ENCODE measurements at places on chromosomes 7 and 10.
A peak's percentile ranks its signal among the peaks of the same experiment; 100 is the strongest.

GRCh38 chr10:106836933-106837663, 327.4 kb downstream of the SORCS1 start:
- no peak for DNase-seq

GRCh38 chr10:124035928-124036558, 57.4 kb downstream of the CHST15 start:
- no peak for DNase-seq

GRCh38 chr10:75717126-75717916, 285.9 kb downstream of the LRMDA start:
- no peak for DNase-seq

- no peak for DNase-seq
These were observed 418.1 kb downstream of the GFRA1 start for GRCh38 chr10:115854740-115855435.

GRCh38 chr10:100970076-100970913, 991 bp downstream of the SEMA4G start:
- no peak for DNase-seq

GRCh38 chr10:404346-404745, 269.1 kb downstream of the ZMYND11 start:
- DNase-seq, result no peak

- no peak for DNase-seq
These were observed 27.5 kb upstream of the CCNY start for GRCh38 chr10:35308809-35309208.

DNA sequence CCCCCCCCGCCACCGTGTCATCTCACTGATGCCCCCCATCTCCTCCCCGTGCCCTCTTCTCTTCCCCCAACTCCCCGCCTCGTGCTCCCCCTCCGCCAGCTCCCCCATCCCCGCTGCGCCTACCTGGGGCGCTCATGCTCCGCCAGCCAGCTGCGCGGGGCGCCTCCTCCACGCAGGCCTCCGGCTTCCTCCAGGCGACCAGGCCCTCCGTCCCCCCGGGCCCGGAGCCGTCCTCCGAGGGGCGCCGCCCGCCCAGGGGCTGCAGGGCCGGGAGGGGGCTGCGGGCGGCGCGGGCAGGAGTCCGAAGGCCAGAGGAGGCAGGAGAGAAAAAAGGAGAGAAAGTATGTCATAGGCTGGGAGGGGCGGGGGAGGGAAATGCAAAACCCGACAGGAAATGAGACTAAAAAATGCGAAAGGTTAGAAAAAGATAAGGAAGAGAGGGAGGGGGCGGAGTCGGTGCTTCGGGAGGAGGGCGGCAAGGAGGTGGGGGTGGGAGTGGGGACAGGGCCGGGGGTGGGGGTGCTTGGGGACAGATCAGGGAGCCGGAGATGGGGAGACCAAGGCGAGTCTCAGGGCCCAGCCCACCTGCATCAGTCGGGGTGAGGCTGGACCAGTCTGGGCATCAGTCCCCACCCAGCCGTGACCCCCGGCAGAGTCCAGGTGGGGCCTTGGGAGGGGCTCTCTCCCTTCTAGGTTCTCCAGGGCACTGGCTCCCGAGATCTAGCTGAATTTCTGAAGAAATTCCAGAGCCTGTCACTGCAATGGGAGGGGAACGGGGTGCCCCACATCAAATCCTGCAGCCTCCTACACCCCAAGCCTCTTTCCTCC, at the start of gene CARD11:
Gene CARD11, minus strand, starts transcription at position 324 of the 828 bp plus-strand sequence. CDS start 85,361 bp downstream, outside the sequence.
- DNase-seq, result no peak

DNA sequence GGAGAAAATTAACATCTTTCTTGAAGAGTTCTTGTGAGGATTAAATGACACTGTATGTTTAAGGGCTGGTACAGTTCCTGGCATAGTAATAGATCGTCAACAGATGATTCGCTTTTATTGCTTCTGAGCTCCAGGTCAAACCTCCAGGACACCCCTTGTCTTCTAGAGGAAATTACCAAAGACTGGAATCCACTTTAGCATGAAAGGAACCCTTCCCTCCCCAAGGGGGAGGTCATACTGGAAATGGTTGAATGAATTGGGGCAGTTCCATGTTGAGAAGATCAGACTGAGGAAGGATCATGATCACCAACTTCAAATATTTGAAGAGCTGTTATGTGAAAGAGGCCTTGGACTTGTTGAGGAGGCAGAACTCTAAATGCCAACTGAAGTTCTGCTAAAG, 8.9 kb downstream of the NFE2L3 start:
- DNase-seq, result no peak

- DNase-seq, result no peak
These were observed 208.5 kb downstream of the PTEN start for GRCh38 chr10:88071879-88072278.

DNA sequence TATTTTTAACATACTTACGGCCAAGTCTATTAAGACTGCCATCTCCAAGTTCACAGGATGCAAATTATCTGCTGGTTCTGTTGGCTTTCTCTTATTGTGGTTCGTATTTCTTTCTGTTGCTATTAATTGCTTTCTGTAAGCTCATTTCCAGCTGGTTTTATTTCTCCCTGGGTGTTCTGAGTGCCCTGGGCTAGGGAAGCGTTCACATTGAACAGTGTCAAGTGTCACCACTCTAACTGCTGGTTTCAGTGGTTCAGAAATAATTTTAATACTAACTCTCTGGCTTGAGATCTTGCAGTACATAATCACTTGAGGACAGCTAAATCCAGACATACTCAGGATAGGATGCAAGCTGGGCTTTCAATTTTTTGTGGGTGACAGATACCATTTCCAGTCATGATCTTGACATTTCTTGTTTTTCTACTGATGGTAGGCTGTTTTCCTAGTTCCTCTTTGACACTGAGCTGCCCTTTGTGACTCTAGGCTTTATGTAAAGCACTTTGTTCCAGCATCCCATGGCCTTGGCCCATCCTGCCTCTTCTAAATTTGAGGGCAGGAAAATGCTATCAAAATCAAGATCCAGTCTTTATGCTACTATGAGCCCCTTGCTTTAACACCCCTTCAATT, 117.6 kb downstream of the SNX13 start:
- no peak for DNase-seq

DNA sequence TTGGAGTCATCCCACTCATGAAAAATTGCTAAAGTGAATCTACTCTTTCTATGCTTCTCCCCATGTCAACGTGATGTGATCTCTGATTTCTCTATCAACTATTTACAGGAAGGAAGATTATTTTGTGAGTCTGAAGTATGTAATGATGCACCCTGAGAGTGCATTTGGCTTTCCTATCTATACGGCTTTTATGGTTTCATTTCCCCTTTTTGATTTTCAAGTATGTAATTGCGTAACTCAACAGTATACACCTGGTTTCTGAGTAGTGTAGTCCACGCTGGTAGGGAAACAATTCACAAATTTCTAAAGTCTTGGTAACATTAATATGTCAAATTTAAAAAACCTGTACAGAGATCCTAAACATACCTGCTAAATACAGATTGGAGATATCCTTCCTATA, 194.7 kb upstream of the SEMA3A start:
- no peak for DNase-seq

DNA sequence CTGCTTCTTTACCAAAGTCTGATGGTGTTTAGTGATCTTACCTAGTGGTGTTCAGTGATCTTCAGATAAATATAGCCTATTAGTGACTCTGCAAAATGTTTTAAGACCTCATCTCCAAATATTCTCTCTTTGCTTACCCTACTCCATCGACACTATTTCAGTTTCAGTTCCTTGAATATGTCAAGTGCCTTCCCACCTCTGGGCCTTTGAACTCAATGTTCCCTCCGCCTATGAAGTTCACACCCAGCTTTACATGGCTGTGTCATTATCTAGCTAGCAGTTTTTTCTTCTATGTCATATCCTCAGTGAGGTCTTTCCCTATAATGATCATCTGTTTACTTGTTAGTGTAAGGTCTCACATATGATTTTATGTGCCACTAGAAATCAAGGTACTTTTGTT, 322.6 kb downstream of the DGKB start:
- no peak for DNase-seq

DNA sequence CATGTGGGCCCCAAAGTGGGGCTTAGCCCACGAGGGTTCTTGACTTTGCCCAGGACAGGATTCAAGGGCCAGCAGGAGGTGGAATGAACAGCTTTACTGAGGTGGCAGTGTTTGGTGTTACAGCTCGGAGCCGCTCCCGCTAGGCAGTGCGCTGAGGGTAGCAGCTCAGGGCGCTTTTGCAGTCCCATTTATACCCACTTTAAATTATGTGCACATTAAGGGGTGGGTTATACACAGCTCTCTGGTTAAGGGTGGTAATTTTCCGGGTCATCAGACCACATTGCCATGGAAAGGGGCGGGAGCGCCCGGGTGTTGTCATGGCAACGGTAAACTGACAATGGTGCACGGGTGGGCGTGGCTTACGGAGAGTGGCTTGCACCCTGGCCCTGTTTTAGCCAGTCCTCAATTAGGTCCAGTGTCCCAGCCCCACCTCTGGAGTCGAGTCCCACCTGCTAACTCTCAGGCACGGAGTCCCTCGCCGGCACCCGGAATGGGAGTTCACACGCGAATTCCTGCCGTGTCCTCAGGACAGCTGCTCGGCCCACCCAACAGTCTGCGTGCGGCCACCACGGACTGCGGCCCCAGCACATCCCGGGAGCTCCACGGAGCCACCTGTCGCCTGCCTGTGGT, 58.2 kb upstream of the PDGFA start:
- no peak for DNase-seq

- DNase-seq, result no peak
These were observed 78.0 kb upstream of the DYNC1I1 start for GRCh38 chr7:95694334-95694733.

DNA sequence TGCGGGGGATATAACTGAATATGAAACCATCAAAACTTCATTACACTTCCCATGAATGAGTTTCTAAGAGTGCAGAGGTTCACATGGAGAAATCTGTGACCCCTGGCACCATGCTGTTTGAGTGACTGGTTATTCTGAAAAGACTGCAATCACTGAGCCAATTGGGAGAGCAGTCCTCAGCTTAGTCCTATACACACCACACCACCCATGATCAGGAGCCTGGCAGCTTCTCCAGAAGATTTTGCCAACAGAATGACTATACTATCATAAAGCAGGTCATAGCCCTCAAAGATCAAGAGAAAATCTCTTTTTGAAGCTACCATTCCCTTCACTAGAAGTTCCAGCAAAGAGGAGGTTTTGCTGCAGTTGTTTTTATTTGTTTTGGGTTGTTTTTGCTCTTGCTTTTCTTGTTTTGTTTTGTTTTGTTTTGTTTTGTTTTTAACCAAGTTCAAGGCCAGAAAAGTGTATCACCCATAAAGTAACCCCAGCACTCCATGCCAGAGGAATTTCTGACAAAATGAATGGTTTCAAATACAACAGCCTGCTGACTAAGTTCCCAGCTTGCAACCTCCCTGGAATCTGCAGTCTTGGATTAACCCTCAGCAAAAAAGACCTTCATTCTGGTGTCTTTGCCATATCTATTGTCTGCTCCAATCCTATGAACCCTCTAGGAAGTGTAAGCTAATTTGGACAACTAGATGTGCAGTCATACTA, 19.7 kb upstream of the HGF start:
- no peak for DNase-seq

- no peak for DNase-seq
These were observed 139.4 kb upstream of the AKR1E2 start for GRCh38 chr10:4686644-4686996.

DNA sequence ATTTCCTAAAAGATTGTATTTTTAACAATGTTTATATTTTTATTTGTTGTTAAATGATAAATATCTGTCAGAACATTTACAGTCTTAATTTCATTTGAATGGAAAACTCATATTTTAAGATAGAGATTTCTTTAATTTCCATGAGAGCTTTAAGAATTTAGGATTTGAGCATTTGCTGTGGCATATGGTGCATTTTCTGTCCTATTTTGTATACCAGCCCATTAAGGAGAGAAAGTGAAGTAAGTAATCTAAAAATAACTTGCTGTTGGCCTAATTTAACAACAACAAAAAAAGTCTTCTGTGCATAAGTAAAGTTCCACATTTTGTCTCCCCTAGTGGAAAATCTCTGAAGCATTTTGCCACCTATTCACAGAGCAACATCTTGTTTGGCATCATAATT, 190.9 kb upstream of the PPP1R3A start:
- DNase-seq, result no peak

DNA sequence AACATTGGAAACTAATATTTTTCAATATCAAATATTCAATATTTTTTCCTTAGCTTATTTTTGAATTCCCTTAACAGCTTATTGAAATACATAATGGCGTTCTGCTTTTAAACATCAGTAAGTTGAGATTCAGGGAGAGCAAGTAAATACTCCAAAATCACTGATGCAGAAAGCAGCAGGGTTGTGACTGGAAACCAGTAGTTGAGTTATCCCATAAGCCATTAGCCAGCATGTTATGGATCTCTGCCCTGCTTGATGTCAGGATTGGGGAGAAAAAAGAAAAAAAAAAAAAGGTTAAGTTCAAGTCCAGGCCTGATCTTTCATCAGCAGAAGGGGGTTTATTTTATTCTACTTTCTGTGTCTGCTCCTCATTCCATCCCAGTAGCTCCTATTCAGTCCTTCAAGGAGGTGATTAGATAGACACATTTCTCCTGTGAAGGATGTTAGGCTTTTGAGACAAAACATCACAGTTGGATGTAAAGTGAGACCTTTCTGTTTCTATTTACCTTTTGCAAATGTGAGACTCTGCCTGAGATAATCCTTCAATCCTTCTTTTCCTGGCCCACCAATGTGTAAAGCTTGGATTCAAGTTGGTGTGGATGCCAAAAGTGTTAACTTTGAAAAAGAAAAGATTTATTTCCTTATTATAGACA, 110.9 kb upstream of the HDAC9 start:
- peak; percentile 78 for DNase-seq

GRCh38 chr10:101818872-101819633, 809 bp upstream of the OGA start:
- DNase-seq, result no peak

- DNase-seq, result peak; percentile 29
These were observed 132.2 kb upstream of the NPVF start for GRCh38 chr7:25360451-25360850.

DNA sequence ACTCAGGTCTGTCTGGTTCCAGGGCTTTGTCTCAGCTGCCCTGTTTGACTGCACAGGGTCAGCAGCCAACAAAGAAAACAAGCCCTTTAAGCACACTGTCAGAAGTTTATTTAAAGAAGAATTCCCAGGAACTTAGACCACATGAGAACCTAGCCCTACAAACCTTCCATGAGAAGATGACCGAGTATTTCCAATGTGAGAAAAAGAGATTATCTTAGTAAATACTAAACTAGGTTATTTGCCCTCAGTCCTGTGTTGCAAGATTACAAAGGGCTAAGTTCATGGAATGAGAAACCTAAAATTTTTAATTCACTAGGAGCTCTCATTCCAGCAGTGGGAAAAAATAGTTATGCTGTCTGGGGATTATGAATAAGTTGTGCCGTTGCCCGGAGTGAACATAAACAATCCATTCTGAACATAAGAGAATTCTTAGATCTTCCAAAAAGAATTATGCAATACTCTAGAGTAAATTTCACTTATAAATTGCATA, 46.7 kb downstream of the NOC3L start:
- no peak for DNase-seq

- DNase-seq, result no peak
These were observed 357.5 kb downstream of the DNAJB6 start for GRCh38 chr7:157694376-157694665.

- no peak for DNase-seq
These were observed 129.1 kb upstream of the CHST15 start for GRCh38 chr10:124222318-124222987.

Measured in NCI-H187 treated with DMSO at 0.1 percent for 48 hours (cell line).